Stimulated activated CD4-positive, alpha-beta T cell treated with anti-CD3 and anti-CD28 coated beads, Interleukin-12 subunit alpha, Interleukin-12 subunit beta, amount 100 ng/mL, for 4 hours (primary cell): ENCODE measurements at places on chromosomes 13 and 19.

GRCh38 chr19:966485-967088, 17.6 kb upstream of the WDR18 start:
- DNase-seq: no peak

GRCh38 chr19:10104665-10105508, 1.3 kb upstream of the PPAN start:
- DNase-seq: peak; percentile 56

- DNase-seq: no peak
Measured at GRCh38 chr19:41309180-41310032, 566 bp upstream of the CCDC97 start.

DNA sequence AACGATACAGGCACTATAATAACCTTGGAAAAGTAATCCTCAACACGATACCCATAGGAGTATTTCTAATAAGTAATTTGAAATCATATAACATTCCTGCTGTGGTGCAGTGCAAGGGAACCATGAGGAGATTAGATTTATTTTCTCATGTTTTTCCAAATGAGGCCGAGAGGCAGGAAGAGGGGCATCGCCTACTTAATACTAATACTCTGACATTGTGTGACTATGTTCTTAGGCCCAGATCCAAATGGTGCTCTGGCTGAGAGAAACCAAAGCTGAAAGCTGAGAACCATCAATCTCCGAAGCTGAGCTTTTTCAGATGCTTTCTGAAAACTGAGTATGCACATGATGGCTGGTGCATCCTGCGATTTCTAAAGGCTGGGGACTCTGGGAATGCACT, 248.0 kb upstream of the MAB21L1 start:
- DNase-seq: no peak

GRCh38 chr13:80821466-80821865, 480.5 kb upstream of the SPRY2 start:
- no peak for DNase-seq

- DNase-seq: no peak
Measured at GRCh38 chr13:90201676-90202460, 1145.6 kb upstream of the MIR17HG start.

DNA sequence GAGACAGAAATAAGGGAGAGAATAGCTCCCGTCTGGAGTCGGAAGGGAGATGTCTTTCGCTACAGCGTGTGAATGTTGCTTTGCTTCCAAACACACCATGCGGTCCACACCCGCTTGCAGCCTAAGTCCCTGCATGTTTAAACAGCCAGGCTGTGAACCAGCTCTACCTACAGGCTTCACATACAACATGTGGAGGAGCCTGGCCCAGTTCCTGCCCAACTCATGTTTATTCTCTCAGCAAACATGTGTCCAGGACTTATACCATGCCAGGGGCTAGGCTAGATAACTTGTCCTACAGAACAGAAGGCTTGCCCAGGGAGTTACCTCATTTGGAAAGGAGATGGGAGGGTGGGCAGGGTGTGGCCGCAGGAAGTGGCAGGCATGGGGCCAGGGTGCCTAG, 181.5 kb downstream of the FOXO1 start:
- no peak for DNase-seq

DNA sequence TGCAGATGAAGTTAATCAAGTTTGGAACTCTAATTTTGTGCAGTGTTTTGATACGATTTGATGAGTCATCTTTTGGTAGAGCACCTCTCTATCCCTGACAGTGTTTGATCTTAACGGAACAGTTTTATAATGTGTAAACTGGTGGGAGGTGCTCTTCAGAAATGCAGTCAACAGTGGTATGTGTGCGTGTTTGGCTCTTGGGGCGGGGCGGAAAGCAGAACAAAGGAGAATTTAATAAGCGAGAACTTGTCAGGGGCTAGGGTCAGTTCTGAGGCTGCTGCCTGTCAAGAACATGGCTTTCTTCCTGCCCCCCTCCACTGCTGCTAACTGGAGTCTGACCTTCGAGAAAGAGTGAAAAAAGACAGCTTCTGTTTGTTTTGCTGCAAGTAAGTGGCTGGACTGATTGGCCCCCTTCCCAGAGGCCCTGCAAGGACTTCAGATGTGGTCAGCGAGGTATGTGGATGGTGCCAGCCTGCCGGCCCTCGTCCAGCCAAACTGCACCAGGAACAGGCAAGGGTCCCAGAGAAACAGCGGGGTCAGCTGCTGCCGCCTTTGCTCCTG, 40.8 kb downstream of the BBC3 start:
- DNase-seq: peak; percentile 58

DNA sequence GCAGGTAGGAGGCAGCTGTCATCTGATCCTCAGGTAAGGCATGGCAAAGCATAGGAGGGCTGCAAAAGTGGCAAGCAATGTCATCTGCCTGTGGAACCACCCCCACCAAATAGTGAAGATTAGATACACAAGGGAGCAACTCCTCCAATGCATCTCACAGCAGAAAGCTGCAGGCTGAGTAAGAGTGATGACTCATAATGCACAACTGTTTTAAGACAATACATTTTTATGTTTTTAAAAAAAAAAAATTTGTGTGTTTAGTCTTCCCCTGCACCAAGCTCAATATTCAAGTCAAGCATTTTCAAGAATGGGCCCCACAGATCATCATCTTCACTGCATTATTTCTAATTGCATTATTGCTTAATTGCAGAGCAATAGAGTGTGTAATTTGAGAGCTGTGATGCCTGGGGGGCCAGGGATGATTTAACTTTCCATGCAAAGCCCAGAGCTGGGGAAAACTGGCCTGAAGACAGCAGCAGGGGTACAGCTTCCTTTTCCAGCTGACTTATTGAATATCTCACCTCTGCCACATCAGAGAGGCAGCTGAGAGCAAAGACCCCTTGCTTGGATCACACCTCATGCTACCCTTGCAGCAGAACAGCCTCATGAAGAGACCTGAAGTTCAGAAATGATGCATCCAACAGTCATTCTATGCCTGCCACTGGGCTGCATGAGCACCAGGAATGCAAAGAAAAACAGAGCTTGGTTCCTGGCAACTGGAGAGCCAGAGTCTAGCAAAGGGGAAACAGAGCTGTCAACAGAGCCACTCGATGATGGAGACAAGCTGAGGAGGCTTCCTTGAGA, 22.7 kb upstream of the POP4 start:
- no peak for DNase-seq

GRCh38 chr13:22194106-22194805, 523.4 kb downstream of the FGF9 start:
- no peak for DNase-seq

GRCh38 chr19:19661675-19662251, 1.7 kb downstream of the ATP13A1 start:
- no peak for DNase-seq
